NCI-H226 (cell line): ENCODE measurements at places on chromosomes 3 and 15.

DNA sequence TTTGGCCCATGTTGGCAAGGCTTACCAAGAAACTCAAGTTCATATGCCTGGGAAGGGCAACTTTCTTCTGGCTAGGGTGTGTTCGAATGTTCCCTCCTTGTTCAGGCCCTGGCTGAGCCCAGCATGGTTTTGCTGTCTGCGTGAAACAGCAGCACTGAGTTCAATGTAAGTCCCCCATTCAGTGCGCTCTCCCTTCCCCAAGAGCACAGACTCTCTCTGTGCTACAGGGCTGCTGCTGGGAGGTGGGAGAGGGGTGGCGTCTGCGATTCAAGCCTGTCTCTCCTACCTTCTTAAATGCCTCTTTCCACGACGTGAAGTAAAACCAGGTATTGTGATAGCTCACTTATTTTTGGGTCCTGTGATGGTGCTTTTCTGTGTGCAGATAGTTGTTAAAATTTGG, 289.3 kb upstream of the GOLIM4 start:
- DNase-seq = no peak

GRCh38 chr15:43487271-43487895, 5.6 kb downstream of the TP53BP1 start:
- DNase-seq = no peak

DNA sequence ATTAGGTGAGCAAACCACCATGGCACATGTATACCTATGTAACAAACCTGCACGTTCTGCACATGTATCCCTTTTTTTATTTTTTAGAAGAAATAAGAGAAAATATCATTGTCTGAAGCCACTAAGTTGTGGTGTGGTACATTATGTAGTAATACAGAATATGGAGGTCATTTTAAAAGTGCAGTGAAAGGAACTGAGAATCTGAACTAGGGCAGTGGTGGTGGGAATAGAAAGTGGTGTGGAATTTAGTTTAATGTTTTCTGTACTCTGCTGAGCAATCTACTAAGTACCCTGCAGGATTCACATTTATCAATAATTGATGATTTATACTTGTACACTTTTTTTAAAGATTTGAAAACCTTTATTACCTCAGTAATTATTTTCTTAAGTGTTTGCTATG, 283.5 kb downstream of the CHL1 start:
- no peak for DNase-seq

DNA sequence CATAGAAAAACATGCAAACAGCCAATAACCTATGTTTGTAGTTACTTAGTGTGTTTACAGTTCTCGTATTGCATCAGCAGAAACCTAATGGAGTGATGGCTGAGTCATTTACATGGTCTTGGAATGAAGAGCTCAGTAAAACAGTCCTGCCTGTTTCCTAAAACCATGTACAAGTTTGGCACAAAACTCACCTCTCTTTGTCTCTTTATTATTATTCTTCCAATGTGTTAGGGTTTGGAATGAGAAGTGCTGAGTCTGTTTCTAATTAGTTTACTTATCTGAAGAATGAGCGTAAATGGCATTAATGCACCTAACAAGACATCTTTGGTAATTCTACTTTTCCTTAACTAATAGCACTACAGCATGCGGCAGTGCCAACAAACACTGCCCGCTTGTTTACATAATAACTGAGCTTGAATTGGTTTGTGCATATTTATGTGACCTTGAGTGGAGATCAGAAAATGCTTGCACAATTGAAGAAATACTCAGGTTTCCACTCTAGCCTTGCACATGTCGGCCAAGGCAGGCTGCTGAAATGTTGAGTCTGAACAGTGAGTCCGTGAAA, 385.4 kb upstream of the SEMA6D start:
- DNase-seq = peak; percentile 74

GRCh38 chr3:54322354-54322753, 200.0 kb downstream of the CACNA2D3 start:
- no peak for DNase-seq

DNA sequence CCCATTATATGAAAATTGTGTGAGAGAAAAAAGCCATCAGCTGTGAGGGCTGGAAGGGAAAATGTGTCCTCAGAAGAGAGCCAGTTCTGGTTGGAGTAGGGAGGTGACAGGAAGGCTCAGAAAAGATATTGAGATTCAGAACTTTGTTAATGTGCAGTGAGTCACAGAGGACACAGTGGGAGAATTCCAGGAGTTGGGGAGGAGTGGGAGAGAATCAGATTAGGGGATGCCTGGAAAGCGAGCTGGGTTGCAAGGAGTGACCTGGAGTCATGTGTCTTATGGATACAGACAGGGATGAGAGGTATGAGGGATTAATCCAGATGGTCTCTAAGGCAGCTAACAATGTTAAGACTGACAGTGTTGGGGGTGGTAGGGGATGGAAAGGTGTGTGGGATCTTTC, 67.5 kb downstream of the CHST2 start:
- no peak for DNase-seq

GRCh38 chr15:72222393-72222792, 8.6 kb downstream of the PKM start:
- peak; percentile 96 for DNase-seq

DNA sequence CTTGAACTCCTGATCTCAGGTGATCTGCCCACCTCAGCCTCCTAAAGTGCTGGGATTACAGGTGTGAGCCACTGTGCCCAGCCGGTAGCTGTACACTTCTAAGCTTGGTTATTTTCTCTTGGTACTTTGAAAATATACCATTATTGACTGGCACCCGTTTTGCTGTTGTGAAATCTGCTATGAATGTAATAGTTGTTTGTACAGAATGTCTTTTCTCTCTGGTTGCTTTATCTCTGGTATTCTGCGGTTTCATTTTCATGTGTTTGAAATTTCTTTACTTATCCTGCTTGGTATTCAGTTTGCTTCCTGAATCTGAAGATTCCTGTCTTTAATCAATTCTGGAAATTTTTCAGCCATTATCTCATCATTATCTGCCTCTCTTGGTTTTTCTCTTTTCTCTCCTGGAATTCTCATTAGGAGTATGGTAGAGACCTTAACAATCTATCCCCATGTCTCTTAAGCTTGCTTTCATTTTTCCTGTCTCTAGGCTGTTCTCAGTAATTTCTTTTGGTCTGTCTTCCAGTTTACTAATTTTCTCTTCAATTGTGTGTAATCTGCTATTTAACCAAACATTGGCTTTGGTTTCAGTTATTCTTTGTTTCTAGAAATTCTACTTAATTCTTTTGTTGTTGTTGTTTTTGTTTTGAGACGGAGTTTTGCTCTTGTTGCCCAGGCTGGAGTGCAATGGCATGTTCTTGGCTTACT, 2.8 kb upstream of the PAK2 start:
- no peak for DNase-seq

GRCh38 chr3:146692254-146692653, 87.1 kb upstream of the PLSCR5 start:
- DNase-seq = no peak

- DNase-seq = peak; percentile 40
Observed at GRCh38 chr15:59622289-59622688, 10.7 kb downstream of the GCNT3 start.

- no peak for DNase-seq
Observed at GRCh38 chr3:139358841-139359562, 15.2 kb downstream of the MRPS22 start.

- no peak for DNase-seq
Observed at GRCh38 chr3:38645076-38645475, 4.4 kb downstream of the SCN5A start.

DNA sequence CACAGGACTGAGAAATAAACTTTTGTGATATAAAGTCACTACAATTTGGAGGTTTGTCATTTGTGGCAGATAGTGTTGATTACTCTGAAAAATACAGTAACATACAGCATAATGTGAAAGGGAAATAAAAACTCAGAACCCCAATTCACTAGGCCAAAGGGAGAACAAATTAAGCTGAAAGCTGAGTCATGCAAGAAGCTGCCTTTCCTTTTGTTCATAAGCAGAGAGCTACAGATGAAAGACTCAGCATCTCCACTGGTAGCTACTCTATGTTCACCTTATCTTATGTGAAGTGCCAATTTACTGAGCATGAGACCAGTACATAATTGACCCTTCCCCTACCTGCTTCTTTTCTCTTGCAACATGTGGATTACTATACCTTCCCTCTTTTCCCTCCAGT, 19.3 kb upstream of the SLTM start:
- DNase-seq = peak; percentile 46

GRCh38 chr3:5294356-5294755, 106.8 kb downstream of the EDEM1 start:
- no peak for DNase-seq

- DNase-seq = peak; percentile 94
Observed at GRCh38 chr15:74382004-74382816, 14.8 kb upstream of the CYP11A1 start.

GRCh38 chr3:71583566-71584393, at the start of gene FOXP1:
TSS of gene FOXP1 (minus strand) at chr3:71583728. CDS start at chr3:71198381, 385,347 bp downstream.
- peak; percentile 80 for DNase-seq

DNA sequence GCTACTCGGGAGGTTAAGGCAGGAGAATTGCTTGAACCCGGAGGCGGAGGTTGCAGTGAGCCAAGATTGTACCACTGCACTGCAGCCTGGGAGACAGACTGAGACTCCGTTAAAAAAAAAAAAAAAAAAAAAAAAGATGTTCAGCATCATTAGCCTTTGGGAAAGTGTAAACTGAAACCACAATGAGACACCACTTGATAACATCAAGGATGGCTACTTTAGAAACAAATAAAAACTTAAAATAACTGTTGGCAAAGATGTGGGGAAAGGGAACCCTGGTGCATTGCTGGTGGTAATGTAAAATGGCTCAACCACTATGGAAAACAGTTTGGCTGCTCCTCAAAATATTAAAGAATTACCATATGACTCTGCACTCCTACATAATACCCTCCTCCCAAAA, 1.9 kb downstream of the LEO1 start:
- DNase-seq = no peak

GRCh38 chr3:9700536-9700935, 3.1 kb upstream of the CPNE9 start:
- DNase-seq = no peak

GRCh38 chr15:45253330-45253729, 1.3 kb downstream of the SLC28A2 start:
- no peak for DNase-seq

GRCh38 chr3:129950318-129951046, 24.0 kb upstream of the TRH start:
- DNase-seq = no peak

GRCh38 chr3:172815857-172816256, 65.3 kb downstream of the ECT2 start:
- DNase-seq = no peak

DNA sequence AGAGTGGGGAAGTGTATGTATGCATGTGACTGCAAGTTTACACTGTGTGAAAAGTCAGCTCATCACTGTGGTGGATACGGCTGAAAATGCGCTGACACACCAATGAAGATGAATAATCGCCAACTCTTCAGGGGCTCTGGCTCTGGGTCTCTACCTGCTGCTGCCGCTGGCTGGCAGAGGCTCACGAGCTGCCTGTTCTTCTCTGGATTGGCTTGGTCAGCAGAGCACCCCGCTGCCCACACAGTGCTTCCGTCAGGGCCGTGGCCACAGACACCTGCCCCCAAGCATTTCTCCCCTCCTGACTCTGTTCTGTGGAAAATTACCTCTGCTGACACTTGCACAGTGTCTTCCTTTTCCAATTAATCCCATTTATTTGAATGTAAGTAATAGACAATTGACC, 215.5 kb downstream of the GAP43 start:
- DNase-seq = no peak

DNA sequence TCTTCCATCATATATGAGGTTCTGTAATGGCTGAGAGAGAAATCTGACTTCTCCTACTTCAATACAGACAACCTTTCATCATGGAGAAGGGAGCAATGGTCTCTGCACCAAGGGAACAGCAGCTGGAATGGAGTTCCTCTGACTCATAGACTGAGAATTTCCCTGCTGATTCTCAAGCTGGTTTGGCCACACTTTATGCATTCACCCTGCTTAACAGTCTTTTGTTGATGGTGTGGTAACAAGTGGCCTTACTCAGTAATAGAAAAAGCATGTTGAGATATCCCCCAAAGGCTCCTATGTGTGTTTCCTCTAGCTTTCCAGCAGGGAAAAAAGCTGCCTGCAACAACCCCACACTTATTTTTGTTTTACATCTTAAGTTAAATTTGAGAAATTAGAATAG, 138.1 kb downstream of the GREM1 start:
- peak; percentile 86 for DNase-seq

DNA sequence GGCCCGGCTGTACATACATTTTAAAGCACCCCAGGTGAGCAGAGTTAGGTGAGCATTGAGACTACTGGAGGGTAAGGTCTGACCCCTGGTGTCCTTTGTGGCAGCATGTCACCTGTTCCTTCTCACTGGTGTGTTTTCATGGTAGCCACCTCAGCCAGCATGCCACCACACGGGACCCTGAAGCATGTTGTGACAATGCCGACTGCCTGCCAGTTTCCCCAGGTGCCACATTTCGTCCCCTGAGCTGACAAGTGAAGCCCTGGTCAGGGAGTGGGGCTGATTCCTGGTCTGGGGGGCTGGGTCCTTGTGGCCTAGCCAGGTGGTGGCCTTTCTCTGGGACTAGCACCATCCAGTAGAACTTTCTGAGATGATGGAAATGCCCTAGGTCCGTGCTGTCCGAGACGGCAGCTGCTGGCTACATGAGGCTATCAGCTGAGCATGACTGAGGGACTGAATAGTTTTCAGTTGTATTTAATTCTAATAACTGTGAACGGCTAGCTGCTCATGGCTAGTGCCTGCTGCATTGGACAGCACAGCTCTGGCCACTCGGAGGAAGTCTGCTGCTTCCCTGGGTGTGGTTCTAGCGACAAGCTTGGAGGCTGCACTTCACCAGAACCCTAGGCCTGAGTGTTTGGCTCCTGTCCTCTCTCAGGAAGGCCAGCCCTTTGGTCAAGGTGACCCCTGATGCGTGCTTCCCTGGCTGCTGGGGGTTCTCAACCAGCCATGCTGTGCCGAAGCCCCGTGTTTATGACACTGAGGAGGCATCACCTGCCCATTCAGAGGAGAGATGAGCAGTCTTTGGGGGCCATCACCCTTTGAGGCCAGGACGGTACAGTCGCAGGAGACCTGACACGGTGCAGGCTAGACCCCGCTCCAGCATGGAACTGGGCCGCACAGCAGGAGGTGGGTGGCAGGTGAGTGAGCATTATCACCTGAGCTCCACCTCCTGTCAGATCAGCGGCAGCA, 3.9 kb downstream of the C3orf22 start:
- DNase-seq = no peak

DNA sequence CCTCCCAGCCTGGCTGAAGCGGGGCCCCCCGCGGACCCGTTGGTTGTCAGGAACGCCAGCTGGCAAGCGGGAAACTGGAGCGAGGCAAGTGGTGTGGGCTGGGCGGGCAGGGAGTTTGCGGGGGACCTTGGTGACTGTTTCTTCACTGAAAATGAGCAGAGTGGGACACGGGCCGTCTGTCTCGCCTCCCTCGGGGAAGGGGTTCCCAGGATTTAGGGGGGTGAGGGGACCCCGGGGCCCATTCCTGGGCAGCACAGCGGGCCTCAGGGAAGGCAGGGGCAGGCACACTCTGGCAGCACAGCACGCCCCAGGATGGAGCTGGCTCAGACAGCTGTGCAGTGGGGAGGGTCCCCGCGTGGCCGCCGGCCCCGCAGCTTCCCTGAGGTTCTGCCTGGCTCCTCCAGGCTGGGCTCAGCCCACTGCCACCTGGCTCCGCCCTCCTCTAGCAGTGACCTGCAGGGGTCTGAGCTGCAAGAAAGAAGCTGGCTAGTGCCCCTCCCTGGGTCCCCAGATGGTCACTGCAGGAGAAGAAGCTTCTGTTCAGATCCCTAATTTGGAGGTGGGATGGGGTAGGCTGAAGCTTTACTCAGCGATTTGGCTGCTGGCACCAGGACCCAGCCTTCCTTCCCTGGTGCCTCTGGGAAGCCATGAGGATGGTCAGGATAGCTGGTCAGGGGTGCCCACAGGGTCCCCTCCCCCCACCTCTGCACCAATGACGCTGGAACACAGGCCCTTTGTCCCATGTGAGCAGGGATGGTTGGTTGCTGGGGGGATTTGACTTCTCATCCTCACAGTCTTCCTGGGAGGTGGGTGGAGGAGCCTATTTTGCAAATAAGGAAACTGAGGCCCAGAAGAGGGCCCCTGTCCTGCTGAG, 90.4 kb downstream of the TBC1D2B start:
- DNase-seq = no peak
